Activated naive CD8-positive, alpha-beta T cell treated with anti-CD3 and anti-CD28 coated beads for 36 hours (primary cell): ENCODE measurements at places on chromosomes 13 and 19. TPM values are rescaled to one million over a fixed set of nuclear protein-coding genes. Genes with fewer than 3 reads are reported as not detected.

Gene SH2D3A
- 25.7 TPM for total RNA-seq

Gene ZNF534
- total RNA-seq, result not detected

Gene CNOT3
- total RNA-seq, result 62.1 TPM

Gene GRK1
- total RNA-seq, result not detected

Gene NRTN
- 0.38 TPM for total RNA-seq

DNA sequence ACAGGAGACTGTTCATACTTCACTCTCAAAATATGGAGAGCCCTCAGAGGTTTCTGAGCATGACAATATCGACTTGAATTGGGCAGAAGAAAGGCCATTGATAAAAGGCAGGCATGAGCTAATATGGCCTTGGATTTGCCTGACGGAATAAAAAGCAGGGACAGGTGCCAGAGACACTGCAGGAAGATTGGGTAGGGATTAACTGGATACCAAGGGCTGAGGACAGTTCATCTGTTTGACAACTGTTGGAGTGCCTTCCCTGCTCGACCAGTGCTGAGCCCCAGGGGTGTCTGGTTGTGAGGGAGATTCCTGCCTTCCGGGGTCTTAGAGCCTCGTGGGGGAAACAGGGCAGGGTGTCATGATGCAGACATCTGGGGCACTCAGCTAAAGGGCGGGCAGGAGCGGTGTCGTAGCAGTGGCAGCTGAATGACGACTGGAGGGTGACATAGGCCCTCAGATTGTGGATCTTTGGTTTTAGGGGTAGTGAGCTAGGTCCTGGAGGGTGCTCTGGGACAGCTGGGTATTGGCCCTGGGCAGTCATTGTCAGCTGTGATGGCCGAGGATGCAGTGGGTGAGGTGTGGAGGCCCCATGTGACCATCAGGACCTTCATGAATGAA lies 12.3 kb downstream of the GATAD2A start:
- DNase-seq, result no peak

DNA sequence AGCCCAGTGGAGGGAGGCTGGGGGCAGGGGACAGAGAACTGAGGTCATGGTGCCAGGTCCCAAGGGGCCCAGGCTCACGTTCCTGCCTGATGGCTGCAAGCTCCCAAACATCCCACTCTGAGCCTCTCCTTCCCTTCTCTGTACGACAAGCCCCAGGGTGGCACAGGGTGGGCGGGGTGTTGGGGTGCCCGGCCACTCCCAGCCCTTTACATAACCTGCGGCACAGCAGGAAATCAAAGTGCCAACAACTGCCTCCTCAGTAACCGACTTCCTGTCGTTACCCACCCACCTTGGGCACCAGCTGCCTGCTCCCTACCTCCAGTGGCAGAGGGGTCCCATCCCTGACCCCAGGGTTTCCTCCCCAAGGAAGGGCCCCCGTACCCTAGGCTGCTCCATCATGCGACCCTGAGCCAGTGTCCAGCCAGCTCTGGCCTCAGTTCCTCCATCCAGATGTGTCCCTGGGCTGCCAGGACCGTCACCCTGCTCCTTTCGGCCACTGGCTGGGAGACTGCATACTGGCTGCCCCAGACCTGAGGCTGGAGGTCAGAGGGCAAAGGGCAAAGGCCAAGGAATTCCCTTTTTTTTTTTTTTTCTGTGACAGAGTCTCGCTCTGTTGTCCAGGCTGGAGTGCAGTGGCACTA lies 27.7 kb upstream of the NFIC start:
- DNase-seq, result peak; percentile 20

GRCh38 chr13:101204270-101205020 lies 211.9 kb downstream of the NALCN start:
- no peak for DNase-seq

DNA sequence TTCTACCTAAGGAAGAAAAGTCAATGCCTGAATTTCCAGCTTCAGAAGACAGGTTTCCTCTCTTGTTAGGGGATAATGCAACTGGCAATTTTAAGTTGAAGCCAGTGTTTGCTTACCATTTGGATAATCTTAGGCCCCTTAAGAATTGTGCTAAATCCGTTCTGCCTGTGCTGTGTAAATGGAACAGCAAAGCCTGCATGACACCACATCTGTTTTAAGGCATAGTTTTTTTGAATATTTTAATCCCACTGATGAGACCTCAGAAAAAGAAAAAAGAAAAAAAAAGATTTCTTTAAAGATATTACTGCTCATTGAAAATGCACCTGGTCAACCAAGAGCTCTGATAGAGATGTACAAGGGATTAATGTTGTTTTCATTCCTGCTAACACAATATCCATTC lies 419.2 kb downstream of the SLITRK6 start:
- no peak for DNase-seq

DNA sequence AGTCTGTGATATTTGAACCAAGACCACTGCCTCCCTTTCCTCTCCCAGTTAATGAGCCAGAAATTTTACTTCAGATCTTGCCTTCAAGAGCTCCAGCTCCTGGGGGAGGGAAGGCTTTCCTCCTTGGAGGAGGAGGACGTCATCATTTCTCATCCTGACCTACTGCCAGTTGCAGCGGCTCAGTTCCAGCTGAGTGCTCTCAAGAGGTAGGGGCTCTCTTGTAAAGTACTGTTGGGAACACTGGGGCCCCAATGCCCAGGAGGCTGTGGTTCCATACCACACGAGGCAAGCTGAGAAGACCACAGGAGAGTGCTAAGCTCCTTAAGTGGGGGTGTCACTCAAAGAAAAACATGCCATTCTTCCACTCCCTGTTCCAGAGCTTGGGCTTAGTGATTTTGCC lies 36.2 kb downstream of the METTL21C start:
- no peak for DNase-seq

DNA sequence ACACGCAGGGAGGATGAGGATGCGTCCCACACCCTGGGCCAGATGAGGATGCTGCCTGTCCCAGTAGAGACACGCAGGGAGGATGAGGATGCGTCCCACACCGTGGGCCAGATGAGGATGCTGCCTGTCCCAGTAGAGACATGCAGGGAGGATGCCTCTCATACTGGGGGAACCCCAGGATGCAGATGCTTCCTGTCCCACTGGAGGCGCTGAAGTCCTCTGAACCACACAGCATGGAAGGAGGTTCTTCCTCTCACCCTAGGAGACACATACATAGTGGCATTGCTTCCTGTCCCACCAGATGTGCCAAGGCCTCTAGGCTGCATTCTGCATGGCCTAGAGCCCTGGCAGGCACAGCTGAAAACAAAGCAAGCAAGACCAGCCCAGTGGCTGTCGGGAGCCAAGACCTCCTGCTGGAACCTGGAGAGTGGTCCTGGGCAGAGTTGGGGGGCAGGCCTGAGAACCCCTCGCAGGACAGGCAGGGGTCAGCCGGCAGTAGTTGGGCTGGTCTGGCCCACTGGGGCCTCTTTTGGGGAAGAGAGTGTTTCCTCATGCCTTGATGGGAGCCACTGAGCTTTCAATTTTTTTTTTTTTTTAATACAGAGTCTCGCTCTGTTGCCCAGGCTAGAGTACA lies 4.3 kb downstream of the HPN start:
- peak; percentile 43 for DNase-seq

DNA sequence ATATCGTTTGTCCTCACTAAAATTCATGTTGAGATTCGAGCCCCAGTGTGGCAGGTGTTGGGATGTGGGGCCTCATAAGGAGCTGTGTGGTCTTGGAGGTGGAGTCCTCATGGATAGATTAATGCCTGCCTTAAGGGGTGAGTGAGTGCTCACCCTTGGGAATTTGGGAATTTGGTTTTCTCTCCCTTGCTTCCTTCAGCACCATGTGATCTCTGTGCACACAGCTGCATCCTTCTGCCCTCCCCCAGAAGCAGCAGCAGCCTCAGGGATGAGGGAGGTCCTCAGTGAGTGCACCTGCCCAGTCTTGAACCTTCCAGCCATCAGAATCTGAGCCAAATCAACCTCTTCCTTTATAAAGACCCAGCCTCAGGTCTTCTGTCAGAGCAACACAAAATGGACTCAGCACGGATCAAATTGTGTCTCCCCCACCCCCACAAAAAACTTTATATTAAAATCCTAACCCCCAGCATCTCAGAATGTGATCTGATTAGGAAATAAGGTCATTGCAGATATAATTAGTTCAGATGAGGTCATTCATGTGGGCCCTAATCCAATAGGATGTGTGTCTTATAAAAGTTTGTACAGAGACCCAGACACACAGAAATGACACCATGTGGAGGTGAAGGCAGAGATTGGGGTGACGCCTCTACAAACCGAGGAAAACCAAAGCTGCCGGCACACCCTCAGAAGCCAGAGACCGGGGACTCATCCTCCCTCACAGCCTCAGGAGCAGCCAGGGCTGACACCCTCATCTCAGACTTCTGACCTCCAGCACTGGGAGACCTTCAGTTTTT lies 12.9 kb downstream of the CYTH2 start:
- no peak for DNase-seq

GRCh38 chr19:5059213-5059574 lies 90.3 kb downstream of the KDM4B start:
- no peak for DNase-seq

DNA sequence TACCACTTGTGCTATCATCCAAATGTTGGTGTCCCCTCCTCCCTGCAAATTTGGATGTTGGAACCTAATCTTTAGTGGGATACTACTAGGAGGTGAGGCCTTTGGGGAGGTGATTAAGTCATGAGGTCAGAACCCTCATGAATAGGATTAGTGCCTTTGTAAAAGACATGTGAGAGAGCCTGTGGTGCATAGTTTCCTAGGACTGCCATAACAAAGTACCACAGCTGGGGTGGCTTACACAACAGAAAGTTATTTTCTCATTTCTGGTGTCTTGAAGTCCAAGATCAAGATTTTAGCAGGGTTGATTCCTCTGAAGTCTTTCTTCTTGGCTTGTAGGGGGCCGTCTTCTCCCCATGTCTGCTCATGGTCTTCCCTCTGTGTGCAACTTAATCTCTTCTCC lies 562.6 kb upstream of the ARGLU1 start:
- no peak for DNase-seq

GRCh38 chr13:52739468-52740071 lies at the start of gene CNMD:
TSS of gene CNMD (minus strand) at chr13:52739820. CDS start at chr13:52739701, 119 bp downstream.
- no peak for DNase-seq

- no peak for DNase-seq
These were observed 1415.6 kb upstream of the ATXN8OS start for GRCh38 chr13:68692049-68692448.

DNA sequence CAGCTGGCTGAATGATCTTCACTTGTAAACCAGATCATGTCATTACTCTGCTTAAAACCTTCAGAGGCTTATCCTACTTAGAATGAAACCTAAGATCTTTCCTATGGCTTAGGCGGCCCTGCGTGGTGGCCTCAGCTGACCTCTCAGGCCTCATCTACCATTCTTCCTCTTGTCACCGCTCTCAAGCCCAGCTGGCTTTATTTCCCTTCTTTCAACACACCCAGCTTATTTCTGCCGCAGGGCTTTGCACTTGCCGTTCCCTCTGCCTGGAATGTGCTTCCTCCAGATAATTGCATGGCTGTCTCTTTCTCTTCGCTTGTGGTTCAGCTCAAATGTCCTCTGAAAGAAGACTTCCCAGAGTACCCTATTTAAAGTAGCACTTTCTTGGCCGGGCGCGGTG lies 3.6 kb upstream of the ASF1B start:
- DNase-seq, result no peak

DNA sequence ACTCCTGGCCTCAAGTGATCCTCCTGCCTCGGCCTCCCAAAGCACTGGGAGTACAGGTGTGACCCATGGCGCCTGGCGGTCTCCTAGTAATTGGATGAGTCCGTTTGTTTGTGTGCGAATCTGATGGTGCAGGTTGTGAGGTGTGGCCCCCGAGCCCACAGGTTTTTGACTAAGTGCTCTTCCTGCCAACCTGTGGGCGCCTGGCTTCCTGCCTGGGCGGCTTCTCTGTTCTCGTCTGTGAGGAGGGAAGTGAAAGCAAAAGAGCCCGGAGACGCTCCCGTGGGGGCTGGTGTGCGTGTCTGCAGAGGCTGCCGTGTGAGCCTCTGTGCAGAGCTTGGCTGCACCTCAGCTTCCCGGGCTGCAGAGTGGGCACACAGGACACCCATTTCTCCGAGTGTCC lies 10.0 kb downstream of the ARHGAP45 start:
- DNase-seq, result peak; percentile 95

DNA sequence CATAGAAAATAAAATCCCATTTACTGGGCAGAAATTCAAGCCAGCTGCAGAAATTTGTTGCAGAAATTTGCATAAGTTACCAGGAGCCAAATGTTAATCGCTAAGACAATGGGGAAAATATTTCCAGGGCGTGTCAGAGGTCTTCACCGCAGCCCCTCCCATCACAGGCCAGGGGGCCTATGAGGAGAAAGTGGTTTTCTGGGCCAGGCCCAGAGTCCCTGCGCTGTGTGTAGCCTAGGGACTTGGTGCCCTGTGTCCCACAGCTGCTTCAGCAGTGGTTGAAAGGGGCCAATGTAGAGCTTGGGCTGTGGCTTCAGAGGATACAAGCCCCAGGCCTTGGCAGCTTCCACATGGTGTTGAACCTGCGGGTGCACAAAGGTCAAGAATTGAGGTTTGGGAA lies 278.9 kb upstream of the PCDH9 start:
- no peak for DNase-seq

DNA sequence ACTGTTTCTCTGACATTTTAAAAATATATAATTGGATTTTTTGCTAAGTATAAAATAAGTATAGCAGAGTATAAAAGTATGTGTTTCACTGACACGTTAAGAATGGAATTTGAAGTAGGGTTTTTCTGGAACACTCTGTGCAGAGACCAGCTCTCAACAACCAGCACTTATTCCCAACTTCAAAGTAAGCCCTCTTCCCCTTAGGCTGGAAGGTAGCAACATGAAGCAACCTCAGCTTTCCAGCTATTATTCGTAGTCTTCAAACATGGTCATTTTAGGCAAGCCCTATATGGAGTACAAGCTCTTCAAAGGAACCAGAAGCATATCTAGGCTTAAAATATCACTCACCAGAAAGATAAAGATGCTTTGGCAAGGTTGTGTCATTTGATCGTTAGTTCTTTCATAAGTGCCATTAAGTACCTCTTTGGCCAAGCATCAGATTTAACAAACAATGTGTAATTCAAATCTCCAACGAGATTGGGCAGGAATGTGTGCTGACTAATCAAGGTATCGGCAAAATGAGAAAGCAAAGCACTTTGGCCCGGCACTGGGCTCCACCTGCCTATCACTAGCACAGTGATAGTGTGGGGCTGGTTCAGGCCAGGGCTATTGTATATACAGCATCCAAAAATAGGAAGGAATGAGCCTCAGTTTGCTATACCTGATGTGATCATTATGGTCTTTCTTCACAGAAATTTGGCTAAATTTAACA lies 95.9 kb upstream of the FREM2 start:
- no peak for DNase-seq

GRCh38 chr19:16470911-16471811 lies 609 bp downstream of the EPS15L1 start:
- peak; percentile 44 for DNase-seq

DNA sequence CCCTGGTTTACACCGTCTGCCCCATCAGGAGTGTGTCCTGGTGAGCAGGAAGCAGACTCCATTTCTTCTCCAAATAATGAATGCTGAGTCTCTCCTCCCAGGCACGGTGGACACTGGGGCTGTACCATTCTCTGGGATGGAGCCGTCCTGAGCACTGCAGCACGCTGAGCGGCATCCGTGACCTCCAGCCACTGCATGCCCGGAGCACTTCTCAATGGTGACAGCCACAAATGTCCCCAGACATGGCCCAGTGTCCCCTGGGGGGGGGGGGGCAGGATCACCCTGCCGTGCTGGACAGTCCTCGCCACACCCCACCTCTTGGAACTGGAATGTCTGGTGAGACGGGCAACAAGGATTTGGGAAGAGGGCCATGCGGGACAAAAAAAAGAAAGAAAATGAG lies 37.4 kb downstream of the GNG7 start:
- DNase-seq, result no peak
